ENCODE measurements at places on chromosomes 3 and 15.
A peak's percentile ranks its signal among the peaks of the same experiment; 100 is the strongest.

DNA sequence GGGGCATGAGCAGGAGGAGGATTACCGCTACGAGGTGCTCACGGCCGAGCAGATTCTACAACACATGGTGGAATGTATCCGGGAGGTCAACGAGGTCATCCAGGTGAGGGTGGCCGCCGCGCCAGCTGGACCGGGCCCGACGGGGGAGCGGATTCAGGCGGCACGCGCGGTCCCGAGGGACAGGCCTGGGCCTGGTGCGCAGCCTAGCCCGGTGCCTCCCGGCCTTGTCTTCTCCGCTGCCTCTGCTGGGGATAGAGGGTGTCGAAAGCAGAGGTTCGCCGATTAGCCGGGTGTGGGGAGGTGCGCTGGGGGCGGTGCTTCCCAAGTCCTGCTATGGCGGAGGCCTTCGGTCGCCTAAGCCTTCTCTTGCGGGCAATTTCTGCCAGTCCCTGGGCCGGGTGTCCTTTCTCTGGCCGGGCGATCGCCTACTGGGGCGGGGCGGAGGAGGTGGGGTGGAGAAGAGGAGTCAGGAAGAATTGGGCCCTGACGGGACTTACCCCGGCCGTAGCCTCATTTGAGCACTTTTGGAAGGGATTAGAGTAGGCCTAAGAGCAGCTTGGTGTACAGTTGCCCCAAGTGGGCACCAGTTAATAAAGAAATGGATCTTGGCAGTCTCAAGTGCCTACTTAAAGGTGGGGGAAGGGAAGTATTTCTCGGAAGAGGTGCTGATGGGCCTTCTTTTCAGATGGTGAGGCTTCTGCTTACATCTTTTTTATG lies 940 bp downstream of the ARIH1 start:
- peak; percentile 66 for DNase-seq

GRCh38 chr3:115363071-115363470 lies 216.0 kb upstream of the ZBTB20 start:
- no peak for DNase-seq

- no peak for DNase-seq
These were observed 18.3 kb downstream of the GNB5 start for GRCh38 chr15:52172869-52173268.

GRCh38 chr3:107205358-107205757 lies 171.9 kb upstream of the CCDC54 start:
- DNase-seq, result no peak

DNA sequence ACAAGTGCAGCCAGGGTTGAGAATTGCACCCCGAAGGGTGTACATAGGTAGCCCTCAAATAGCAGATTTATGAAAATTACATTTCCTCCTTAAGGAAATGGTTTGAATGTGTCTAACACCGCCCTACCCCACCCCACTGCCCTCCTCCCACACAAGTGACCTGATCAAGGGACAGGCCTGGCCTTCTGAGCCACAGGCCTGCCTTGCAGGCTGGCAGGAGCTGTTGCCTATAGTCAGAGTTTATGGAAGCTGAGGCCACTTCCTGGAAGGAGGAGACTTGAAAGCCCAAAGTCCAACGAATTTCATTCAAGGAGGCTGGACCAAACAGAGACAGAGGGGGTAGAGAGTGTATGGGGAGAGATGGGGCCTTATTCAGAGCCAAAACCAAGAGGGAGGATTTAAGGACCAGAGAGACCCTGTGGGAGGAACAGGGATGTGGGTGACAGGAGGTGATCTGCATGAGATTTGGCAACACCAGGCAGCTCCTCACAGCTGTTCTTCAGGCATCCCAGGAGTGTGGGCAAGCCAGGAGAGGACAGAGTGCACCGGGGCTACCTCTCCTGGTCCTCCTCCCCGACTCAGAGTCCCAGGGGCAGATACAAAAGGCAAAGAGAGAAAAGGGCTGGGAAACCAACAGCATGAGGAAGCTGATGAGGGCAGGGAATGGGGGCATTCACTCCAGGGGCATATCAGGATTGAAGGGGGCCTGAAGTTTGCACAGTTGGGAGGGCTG lies 100.4 kb upstream of the HES1 start:
- DNase-seq, result no peak

DNA sequence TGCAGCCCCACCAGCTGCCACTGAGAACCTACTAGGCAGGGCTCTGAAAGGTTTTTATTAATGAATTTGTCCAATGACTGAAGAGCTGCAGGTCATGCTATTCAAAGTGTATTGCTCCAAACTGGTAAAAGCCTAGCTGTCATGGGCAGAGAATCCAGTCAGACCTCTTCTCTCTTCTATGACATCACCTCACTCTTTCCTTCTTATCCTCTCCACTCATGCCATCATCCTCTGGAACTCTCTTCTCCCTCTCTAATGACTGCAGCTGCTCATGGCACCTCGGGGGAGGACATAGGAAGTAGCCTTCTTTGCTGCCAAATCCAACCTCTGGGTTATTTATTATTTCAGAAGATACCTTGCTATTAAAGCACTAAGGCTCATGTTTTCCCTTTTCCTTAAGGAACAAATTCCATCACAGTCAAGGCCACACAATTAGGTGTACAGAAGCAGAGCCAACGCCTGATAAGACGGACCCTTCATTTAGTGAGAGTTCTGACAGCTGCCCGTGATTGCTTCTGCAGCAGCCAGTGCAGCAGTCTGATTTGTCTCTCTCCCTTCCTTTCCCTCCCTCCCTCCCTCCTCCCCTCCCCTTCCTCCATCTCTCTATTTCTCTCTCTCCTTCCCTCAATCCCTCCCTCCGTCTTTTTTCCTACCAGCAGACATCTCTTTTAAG lies 87.0 kb upstream of the ONECUT1 start:
- no peak for DNase-seq

DNA sequence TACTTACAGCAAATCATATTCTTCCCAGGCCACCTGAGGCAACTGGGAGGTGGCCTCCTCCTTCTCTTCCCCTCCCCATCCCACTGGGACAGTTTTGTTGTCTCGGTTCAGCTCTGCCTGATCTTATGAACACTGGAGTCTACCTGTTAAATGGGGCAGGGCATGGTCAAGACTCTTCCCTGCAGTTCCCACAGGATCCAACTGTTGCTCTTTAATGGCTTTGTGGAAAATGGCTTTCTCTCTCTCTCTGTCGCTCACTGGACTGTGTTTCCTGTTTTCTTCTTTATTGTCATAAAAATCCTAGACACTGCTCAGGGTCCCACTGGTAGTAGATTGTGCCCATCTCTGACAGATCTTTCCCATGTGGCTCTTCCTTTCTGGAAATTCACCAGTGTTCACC lies 40.2 kb downstream of the SLC27A2 start:
- DNase-seq, result no peak

DNA sequence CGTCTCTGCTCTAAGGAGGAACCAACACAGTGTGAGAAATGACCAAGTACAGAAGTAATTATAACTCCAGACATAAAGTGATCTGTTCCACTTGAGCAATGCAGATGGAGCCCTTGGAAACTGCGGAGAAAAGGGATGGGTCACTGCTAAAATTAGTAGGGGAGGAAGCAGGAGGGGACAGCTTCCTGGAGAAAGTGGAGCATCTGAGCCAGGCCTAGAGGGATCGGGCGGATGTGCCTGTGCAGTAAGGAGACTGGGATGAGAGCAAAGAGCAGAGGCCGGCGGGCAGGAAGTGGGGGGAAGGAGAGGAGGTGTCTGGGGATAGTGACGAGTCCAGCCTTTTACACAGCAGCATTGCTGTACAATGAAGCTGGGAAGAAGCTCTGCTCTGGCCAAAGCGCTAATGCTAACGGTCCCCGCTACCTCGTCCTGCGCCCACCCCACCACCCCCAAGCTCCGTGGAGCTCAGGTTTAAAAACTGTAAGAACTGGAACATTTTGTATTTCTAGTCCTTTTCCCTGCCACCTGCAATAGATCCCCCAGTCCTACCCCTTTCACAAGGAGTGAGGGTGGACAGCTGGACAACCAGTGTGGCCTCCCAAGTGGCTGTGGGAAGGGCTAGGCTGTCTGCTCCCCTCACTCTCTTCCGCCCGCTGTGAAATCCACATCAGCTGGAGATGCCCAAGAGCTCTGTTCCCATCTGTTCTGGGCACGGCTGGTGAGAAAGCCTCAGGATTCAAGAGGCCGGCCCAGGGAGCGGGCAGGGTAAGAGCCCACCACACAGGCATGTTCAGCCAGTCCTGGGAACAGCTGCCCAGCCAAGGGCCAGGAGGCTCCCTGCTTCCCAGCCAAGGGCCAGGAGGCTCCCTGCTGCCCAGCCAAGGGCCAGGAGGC lies 53.0 kb upstream of the HES1 start:
- no peak for DNase-seq

- no peak for DNase-seq
These were observed 117.9 kb downstream of the LRRC28 start for GRCh38 chr15:99369196-99369595.

DNA sequence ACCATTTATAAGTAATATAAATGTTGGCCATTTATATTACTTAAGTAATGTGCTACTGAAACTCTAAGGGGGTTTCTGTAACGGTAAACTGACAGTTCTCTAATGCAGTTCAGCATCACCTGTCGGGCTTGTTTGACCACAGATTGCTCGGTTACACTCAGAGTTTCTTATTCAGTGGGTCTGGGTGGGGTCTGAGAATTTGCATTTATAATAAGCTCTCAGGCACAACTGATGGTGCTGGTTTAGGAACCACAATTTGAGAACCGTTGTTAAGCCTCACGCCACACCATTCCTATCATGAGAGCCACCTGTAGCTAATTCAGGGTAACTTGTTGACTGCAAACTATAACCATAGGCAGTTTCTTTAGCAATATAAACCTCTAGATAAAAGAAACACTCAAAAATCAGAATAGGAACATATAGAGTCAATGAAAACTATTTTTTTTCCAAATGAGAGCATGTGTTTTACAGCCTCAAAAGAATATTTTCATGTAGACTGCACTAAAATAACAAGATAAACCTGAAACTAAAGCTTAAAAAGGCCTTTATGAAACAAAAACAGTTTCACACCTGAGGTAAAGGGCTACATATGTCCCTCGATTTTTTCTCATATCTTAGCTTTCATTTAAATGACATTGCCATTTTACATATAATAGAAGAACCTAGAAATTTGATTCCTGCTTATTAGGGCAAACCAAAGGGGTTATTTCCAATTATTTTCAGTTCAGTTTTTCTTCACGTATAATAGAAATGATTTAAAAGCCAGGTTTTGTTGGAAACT lies 604.8 kb downstream of the UNC13C start:
- no peak for DNase-seq

GRCh38 chr15:38115121-38115520 lies 137.5 kb upstream of the SPRED1 start:
- DNase-seq, result no peak

DNA sequence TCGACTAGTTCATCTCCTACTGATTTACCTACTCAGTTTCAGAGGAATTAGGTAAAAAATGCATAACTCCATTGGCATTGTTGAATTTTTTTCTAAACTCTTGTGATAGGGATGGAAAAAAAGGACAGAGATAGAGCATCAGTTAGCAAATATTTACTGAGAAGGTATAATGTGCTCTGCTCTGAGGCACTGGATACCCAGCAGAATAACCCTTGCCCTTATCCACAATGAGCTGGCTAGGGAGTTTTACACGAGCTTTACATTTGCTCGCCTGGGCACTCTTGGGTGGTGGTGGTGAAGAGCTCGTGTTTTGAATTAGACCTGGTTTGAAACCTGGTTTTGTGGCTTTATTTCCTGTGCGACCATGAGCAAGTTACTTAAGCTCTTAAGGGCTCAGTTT lies 149.6 kb downstream of the RORA start:
- DNase-seq, result no peak

GRCh38 chr3:197795200-197795599 lies 4.1 kb downstream of the LRCH3 start:
- no peak for DNase-seq

DNA sequence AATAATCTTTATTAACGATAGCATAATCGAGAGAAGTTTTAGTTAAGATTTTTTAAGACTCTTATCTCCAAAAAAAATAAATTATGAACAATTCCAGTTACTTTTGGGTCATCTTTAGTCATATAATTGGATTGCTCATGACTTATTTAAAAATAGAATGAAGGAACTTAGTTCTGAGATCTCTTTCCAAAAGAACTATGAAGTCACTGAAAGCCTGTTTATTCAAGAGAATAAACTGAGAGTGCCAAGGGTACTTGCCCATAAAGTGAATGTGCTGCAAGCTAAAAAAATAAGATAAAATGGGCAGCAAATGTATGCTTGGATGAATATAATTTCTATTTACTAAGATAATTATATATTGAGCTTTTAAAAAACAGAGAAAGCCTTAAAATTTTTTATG lies 176.5 kb upstream of the PLSCR5 start:
- no peak for DNase-seq

- no peak for DNase-seq
These were observed 160.9 kb downstream of the SLCO3A1 start for GRCh38 chr15:92014281-92015030.

DNA sequence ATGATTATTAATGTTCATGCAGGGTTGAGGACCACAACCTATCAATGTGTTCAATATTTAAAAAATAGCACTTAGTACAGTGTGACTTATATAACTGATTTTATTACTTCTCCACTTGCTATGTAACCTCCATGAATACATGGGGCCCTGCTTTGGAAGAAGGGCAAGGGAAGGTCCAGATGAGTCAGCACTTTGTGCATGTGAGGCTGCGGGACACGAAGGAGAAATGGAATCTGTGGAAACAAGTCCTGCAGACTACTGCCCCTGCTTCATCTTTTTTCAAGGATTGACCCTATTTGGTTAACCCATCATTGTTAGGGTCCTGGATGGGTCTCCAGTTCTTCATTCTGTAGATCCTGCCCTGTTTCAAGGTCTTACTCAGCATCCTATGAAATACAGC lies 1.6 kb downstream of the NXPE3 start:
- DNase-seq, result no peak

DNA sequence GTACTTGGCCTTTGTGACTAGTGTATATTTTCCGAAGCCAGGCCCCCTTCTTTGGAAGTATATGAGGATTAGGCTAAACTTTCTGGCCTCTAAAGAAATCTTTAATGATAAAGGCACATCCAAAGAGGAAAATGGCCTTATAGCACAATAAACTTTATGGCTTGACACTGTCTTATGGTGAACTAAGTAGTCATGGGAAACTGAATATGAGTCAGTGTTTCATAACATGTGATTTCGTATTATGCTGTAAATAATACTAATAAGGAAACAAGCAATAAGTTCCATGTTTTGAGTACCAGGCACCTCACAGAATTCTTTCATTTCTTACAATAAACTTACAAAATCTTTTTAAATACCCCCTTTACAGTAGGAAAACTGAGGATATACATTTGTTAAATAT lies 8.2 kb downstream of the ZPLD1 start:
- no peak for DNase-seq

GRCh38 chr15:68337826-68338225 lies 60.3 kb downstream of the FEM1B start:
- no peak for DNase-seq

- DNase-seq, result no peak
These were observed 16.9 kb downstream of the PPP2R3A start for GRCh38 chr3:135982404-135982761.

Measured in NCI-H2081 (cell line).